ENCODE measurements at places on chromosomes 16 and 17.

DNA sequence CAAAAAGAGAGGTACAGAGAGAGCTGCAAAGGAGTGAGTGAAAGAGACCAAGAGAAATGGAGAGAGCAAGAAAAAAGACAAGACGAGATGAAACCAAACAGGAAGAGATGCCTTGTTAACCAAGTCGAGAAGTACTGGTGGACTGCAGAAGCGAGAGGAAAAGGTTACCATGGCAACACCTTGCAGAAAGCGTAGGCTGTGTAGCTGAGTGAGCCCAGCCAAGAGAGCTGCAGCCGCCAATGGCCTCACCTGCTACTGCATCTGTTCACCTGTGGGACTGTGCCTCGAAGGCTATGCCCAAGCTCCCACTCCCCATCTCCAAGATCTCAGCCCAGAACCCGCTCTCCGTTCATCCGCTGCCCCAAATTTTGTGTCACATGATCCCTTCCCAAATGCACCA lies 161.3 kb downstream of the SLC39A11 start:
- no peak overlapping the region for H3K4me3 ChIP-seq
- DNase-seq, result no peak
- H3K4me1 ChIP-seq, result peaks cover 14% of the 10 kb centered on the region

DNA sequence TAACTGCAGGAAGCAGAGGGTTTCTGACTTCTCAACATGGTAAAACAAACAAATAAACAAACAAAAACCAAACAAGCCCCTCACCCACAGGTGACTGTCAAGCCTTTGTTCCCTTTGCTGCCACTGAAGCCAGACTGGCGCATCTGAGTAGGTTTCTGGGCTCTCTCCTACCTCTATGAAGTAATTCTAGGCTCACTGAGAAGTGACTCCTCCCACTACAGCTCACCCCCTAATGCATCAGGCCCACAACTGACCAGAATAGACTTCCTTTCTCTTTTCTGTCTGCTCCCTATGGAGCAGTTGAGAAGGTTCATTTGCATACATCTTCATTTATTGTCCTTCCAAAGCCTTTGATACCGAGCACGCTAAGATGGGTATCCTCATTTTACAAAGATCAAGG lies 77.0 kb upstream of the CCL2 start:
- no peaks in the 10 kb centered on the region for H3K36me3 ChIP-seq
- no peak for DNase-seq
- H3K4me1 ChIP-seq, result no peaks in the 10 kb centered on the region
- H3K27ac ChIP-seq, result no peak overlapping the region
- no peak overlapping the region for H3K4me3 ChIP-seq
- H3K27me3 ChIP-seq, result no peaks in the 10 kb centered on the region

- no peaks in the 10 kb centered on the region for H3K4me1 ChIP-seq
- H3K36me3 ChIP-seq, result no peaks in the 10 kb centered on the region
- H3K27me3 ChIP-seq, result no peaks in the 10 kb centered on the region
- H3K4me3 ChIP-seq, result no peak overlapping the region
These were observed 185.1 kb downstream of the CDK5R1 start for GRCh38 chr17:32671896-32672295.

- H3K27me3 ChIP-seq, result no peaks in the 10 kb centered on the region
- H3K4me3 ChIP-seq, result no peak overlapping the region
- H3K4me1 ChIP-seq, result no peaks in the 10 kb centered on the region
- H3K27ac ChIP-seq, result no peak overlapping the region
These were observed 37.4 kb upstream of the GNA13 start for GRCh38 chr17:65093930-65094329.

- H3K27me3 ChIP-seq, result peaks cover 6% of the 10 kb centered on the region
- no peak overlapping the region for H3K4me3 ChIP-seq
- H3K27ac ChIP-seq, result no peak overlapping the region
- H3K36me3 ChIP-seq, result peaks cover 2% of the 10 kb centered on the region
- DNase-seq, result no peak
These were observed 48.2 kb upstream of the STH start for GRCh38 chr17:45950888-45951287.

GRCh38 chr16:48157302-48157701 lies 1.5 kb upstream of the ABCC12 start:
- H3K4me1 ChIP-seq, result peaks cover 12% of the 10 kb centered on the region
- H3K27me3 ChIP-seq, result peaks cover 3% of the 10 kb centered on the region
- no peak overlapping the region for H3K4me3 ChIP-seq
- no peak overlapping the region for H3K27ac ChIP-seq

- no peak for DNase-seq
- no peaks in the 10 kb centered on the region for H3K27me3 ChIP-seq
- no peak overlapping the region for H3K4me3 ChIP-seq
These were observed 53.3 kb upstream of the KCNJ16 start for GRCh38 chr17:70021726-70022125.

DNA sequence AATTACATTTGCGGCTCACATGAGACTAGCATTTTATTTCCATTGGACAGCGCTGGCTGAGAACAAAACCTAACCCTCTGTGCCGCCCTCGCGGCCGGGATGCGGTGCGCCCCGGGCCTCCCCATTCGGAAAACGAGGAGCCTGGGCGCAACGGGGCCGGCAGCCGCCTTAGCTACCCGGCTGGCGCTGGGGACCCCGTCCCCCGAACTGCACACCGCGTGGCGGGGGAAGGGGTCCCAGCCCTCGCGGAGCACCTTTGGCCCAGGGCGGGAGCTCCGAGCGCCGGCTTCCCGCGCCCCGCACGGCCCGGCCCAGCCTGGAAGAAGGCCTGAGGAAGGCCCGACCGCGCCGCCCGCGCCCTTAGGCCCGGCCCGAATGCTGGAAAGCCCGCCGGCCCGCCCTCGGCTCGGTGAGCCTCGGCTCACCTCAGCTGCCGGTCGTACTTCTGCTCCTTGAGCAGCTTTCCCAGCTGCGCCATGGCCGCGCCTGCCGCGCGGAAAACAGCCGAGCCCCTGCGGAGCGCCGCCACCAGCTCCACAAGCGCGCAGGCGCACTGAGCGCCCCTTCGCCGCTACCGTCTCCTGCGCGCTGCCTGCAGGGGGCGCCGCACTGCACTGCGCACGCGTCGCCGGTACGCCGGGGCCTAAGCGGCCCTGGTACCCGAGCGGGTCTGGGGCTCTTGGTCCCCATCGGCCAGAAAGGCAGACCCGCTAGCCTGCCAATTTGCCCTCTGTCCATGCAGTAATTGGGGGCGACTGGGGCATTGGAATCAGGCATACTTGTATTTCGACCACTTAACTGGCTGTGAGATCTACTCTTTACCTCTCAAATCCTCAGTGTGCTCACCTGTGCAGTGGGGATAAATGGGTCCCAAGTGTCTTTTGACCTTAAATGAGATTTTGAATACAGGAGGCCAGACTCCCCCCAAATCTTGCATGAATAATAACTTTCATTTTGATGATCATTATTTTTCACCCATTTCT lies at the start of gene NAE1:
Gene NAE1, minus strand, starts transcription at position 555 of the 983 bp plus-strand sequence. Its CDS starts 77 bp downstream, at position 478.
- DNase-seq, result peak; percentile 84
- peaks cover 12% of the 10 kb centered on the region for H3K4me1 ChIP-seq
- peaks cover 15% of the 10 kb centered on the region for H3K36me3 ChIP-seq
- H3K4me3 ChIP-seq, result peak within 1 kb of the TSS; percentile 50
- no peaks in the 10 kb centered on the region for H3K27me3 ChIP-seq
- peak within 1 kb of the TSS; percentile 43 for H3K27ac ChIP-seq

GRCh38 chr17:10702574-10702973 lies 5.2 kb downstream of the ADPRM start:
- no peak overlapping the region for H3K27ac ChIP-seq
- DNase-seq, result no peak
- no peaks in the 10 kb centered on the region for H3K4me1 ChIP-seq
- H3K36me3 ChIP-seq, result peaks cover 3% of the 10 kb centered on the region

DNA sequence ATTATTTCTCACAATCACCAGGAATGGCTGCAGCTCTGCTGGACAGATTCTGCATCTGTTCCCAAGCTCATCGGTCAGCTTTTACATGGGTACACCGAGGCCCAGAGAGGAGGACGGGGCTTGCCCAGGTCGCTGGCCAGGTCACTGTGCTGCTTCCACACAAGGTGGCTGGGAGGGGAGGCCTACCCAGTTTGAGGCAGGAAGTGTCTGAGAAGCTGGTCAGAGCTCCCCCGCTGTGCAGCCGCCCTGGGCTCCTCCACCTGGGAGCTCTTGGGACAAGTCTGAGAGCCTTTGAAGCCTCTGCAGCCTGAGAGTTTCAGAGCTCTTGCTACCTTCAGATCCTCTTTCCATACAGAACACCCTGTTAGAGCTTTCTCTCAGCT lies 143.3 kb downstream of the CLEC16A start:
- no peak overlapping the region for H3K27ac ChIP-seq
- DNase-seq, result no peak
- peaks cover 18% of the 10 kb centered on the region for H3K4me1 ChIP-seq
- H3K36me3 ChIP-seq, result peaks cover 44% of the 10 kb centered on the region
- no peaks in the 10 kb centered on the region for H3K27me3 ChIP-seq

- H3K27me3 ChIP-seq, result no peaks in the 10 kb centered on the region
- H3K36me3 ChIP-seq, result peaks cover 48% of the 10 kb centered on the region
- peaks cover 26% of the 10 kb centered on the region for H3K4me1 ChIP-seq
- no peak for DNase-seq
These were observed 44.8 kb downstream of the ADCY7 start for GRCh38 chr16:50311134-50311528.

- no peak overlapping the region for H3K27ac ChIP-seq
- H3K4me1 ChIP-seq, result peaks cover 7% of the 10 kb centered on the region
- H3K27me3 ChIP-seq, result peaks cover 7% of the 10 kb centered on the region
- no peak overlapping the region for H3K4me3 ChIP-seq
These were observed 6.3 kb downstream of the CDH8 start for GRCh38 chr16:62029947-62030346.

GRCh38 chr16:23651943-23652468 lies 10.7 kb downstream of the DCTN5 start:
- no peak overlapping the region for H3K27ac ChIP-seq
- H3K4me3 ChIP-seq, result no peak overlapping the region
- H3K4me1 ChIP-seq, result no peaks in the 10 kb centered on the region
- peaks cover 22% of the 10 kb centered on the region for H3K36me3 ChIP-seq
- DNase-seq, result no peak

- peaks cover 51% of the 10 kb centered on the region for H3K36me3 ChIP-seq
- H3K4me3 ChIP-seq, result peak overlapping the region; percentile 76
- H3K4me1 ChIP-seq, result peaks cover 75% of the 10 kb centered on the region
- peaks cover 8% of the 10 kb centered on the region for H3K27me3 ChIP-seq
These were observed 1.0 kb upstream of the TTYH2 start for GRCh38 chr17:74212209-74212912.

- no peaks in the 10 kb centered on the region for H3K27me3 ChIP-seq
- H3K36me3 ChIP-seq, result peaks cover 52% of the 10 kb centered on the region
- H3K4me3 ChIP-seq, result no peak overlapping the region
- H3K4me1 ChIP-seq, result peaks cover 19% of the 10 kb centered on the region
- no peak overlapping the region for H3K27ac ChIP-seq
These were observed 142.2 kb downstream of the RAB11FIP4 start for GRCh38 chr17:31533546-31534155.

- no peaks in the 10 kb centered on the region for H3K27me3 ChIP-seq
- H3K27ac ChIP-seq, result no peak overlapping the region
- no peaks in the 10 kb centered on the region for H3K36me3 ChIP-seq
- H3K4me3 ChIP-seq, result no peak overlapping the region
- no peak for DNase-seq
These were observed 113.6 kb downstream of the AXIN2 start for GRCh38 chr17:65447823-65448222.

DNA sequence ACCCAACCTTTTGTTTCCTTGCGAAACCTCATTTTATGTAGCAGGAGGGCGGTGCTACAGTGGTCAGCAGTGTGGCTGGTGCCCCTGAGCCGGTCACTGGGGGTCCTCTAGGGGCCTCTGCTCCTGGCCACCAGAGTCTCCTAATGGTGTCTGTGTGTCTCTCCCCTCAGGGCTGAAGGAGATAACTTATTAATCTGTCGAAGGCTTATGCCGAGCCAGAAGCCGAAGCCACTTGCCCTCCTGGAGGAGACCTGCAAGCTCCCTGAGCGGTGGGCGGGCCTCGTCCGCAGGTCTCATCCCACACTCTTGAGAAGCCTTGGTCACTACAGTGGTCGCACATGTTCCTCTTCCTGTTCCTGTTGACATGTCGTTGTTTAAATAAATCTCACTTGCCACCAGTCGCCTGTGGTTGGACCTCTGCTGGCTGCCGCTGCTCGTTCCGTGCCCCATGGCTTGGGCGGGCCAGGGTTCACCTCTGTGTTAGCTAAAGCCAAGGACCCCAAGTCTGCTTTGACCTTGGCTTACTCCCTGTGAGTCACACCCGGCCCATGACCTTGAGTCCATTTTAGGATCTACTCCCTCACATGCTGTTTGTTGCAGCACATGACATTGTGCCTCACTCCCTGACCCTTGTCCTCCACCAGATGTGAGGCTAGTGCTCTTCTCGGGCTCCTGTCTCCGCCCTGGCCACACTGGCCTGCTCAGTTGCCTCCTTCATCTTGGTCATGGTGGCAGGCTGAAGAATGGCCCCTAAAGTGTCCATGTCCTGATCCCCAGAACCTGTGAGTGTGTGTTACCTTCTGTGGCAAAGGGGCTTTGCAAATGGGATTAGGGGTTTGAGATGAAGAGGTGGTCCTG lies 38.7 kb upstream of the AQP8 start:
- H3K27me3 ChIP-seq, result no peaks in the 10 kb centered on the region
- H3K36me3 ChIP-seq, result peaks cover 36% of the 10 kb centered on the region
- DNase-seq, result no peak
- no peak overlapping the region for H3K27ac ChIP-seq

- no peak overlapping the region for H3K4me3 ChIP-seq
- H3K36me3 ChIP-seq, result no peaks in the 10 kb centered on the region
- H3K4me1 ChIP-seq, result peaks cover 22% of the 10 kb centered on the region
- no peak for DNase-seq
These were observed 204.5 kb upstream of the RPL38 start for GRCh38 chr17:73998653-73999645.

GRCh38 chr17:10772425-10773380 lies 31.2 kb downstream of the TMEM238L start:
- H3K36me3 ChIP-seq, result no peaks in the 10 kb centered on the region
- peak; percentile 57 for DNase-seq
- H3K4me1 ChIP-seq, result peaks cover 13% of the 10 kb centered on the region
- no peak overlapping the region for H3K4me3 ChIP-seq

DNA sequence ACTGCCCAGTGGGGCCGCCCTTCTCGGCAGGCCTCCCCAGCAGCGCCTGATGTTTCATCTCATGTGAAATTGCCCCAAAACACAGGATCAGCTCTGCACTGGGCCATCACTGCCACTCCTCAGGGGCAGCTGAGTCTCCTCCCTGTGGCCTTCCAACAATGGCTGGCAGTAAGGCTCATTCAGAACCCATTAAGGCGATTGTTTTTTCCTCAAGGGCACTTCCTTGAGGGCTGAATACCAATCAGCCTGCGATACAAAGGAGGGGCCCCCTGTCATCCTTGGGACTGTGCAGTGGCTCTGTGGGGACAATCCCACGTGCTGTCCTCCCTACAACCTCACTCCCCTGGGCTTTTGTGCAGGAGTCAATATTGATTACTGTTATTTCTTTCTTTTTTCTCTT lies 47.5 kb downstream of the XYLT1 start:
- peaks cover 6% of the 10 kb centered on the region for H3K4me1 ChIP-seq
- H3K27ac ChIP-seq, result no peak overlapping the region
- no peak overlapping the region for H3K4me3 ChIP-seq
- no peaks in the 10 kb centered on the region for H3K27me3 ChIP-seq

- H3K36me3 ChIP-seq, result no peaks in the 10 kb centered on the region
- DNase-seq, result no peak
- H3K4me3 ChIP-seq, result no peak overlapping the region
- no peaks in the 10 kb centered on the region for H3K27me3 ChIP-seq
These were observed 117.7 kb upstream of the ELAC2 start for GRCh38 chr17:13135506-13135905.

All from spinal cord (tissue), 10 donors.